B cell (primary cell): ENCODE measurements at places on chromosomes 6 and 20. TPM values are rescaled to one million over a fixed set of nuclear protein-coding genes. Genes with fewer than 3 reads are reported as not detected.

GRCh38 chr20:48845721-48846306, 18.0 kb upstream of the PREX1 start:
- no peaks in the 10 kb centered on the region for H3K27me3 ChIP-seq
- H3K27ac ChIP-seq, result no peak overlapping the region
- H3K36me3 ChIP-seq, result no peaks in the 10 kb centered on the region
- no peak overlapping the region for H3K4me3 ChIP-seq
- H3K4me1 ChIP-seq, result peaks cover 30% of the 10 kb centered on the region

Gene PERP
- total RNA-seq, result 0.22 and 0.27 TPM in 2 replicates

DNA sequence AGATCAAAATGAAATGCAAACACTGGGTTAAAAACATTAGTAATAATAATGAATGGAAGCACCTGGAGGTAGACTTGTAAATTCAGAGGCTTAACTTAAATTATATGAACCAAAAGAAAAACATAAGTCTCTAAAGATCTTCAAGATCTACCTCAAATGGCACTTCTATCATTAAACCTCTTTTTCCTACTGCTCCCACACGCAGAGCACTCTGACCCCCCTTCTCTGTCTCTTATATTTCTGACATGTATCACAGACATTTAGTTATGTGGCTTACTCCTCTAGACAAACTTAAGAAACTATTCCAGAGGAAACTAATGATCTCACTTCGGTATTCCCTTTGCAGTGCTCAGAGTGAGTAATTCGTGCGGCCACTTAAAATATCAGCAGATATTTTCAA, 1.1 kb downstream of the TBC1D32 start:
- no peak overlapping the region for H3K4me3 ChIP-seq
- no peak overlapping the region for H3K27ac ChIP-seq
- H3K36me3 ChIP-seq, result no peaks in the 10 kb centered on the region

Gene VIP
- total RNA-seq, result not detected in 2 replicates

DNA sequence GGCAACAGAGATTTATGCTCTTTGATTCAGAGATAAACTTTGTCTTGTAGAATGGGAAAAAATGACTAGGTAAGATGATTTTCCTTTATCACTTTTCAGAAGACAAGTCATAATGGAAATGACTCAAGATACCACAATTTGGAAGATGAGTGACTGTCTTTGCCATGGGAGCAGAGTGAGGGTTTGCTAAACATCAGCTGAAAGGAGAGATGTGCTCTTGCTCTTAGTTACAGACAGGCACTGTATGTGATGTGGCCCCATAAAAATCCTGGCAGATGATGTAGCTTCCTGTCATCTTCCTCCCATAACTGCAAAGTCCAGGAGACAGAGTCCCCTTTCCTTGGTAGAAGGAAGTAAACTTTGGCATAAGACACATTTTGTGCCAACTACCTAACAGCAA, 47.6 kb downstream of the BACH2 start:
- H3K27me3 ChIP-seq, result no peaks in the 10 kb centered on the region
- H3K27ac ChIP-seq, result peak overlapping the region; percentile 80
- no peak overlapping the region for H3K4me3 ChIP-seq
- no peak for DNase-seq
- peaks cover 21% of the 10 kb centered on the region for H3K4me1 ChIP-seq

GRCh38 chr6:15479761-15480160, 183.1 kb downstream of the DTNBP1 start:
- no peak for DNase-seq
- peaks cover 10% of the 10 kb centered on the region for H3K4me1 ChIP-seq
- H3K36me3 ChIP-seq, result no peaks in the 10 kb centered on the region
- H3K4me3 ChIP-seq, result no peak overlapping the region
- no peaks in the 10 kb centered on the region for H3K27me3 ChIP-seq
- H3K27ac ChIP-seq, result no peak overlapping the region

DNA sequence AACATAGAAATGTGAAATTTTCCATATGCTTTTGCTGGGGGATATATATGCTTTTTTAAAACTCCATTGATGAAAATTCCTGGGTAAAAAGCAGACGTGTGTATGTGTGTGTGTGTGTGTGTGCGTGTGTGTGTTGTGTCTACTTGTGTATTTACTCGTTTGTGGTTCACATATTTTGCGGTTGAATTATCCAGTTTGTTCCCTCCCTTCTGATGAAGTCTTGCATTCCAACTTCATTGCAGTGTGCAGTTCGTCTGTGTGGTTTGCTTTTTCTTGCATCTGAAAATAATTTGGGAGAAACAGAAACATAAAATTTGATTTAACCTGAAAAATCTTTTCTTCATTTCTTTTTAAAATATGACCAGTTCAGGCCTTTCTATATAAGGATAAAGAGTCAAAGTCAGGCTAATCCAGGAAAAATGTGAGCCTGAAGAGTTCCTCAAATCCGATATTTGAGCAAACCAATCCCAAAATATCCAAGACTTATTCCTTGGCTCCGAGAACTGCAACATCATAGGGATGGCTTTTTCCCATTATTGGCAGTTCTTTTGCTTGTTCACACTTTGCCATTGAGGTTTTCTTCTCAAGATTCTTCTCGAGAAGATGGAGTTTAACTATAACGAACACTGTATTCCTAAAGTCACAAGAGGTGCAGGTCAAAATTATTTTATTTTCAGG, 202.2 kb upstream of the CCN2 start:
- DNase-seq, result no peak
- H3K27me3 ChIP-seq, result no peaks in the 10 kb centered on the region
- H3K4me1 ChIP-seq, result peaks cover 4% of the 10 kb centered on the region
- H3K27ac ChIP-seq, result no peak overlapping the region
- H3K36me3 ChIP-seq, result no peaks in the 10 kb centered on the region

GRCh38 chr6:39915866-39916265, 18.4 kb downstream of the MOCS1 start:
- no peaks in the 10 kb centered on the region for H3K27me3 ChIP-seq
- DNase-seq, result no peak
- H3K4me1 ChIP-seq, result no peaks in the 10 kb centered on the region
- H3K27ac ChIP-seq, result no peak overlapping the region

DNA sequence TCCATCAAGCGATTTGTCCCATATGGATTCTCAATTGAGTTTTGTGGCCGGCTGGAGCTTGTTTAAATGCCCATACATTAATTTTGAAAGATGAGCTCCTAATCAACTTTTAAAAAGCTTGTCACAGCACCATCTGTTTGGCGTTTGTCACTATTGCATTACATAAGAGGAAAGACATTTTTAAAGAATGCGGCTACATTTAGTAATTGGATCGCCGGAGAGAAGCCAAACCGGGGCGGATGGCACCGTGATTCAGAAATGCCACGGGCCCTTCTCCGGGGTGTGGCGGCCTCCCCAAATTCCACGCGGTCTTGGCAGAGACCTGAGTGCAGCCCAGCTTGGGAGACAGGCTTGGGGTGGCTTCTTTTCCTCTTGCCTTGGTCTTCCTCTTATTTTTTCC, 67.7 kb upstream of the ZNFX1 start:
- H3K36me3 ChIP-seq, result no peaks in the 10 kb centered on the region
- H3K4me3 ChIP-seq, result no peak overlapping the region

- H3K27ac ChIP-seq, result peak overlapping the region; percentile 92
- peaks cover 84% of the 10 kb centered on the region for H3K4me1 ChIP-seq
- no peaks in the 10 kb centered on the region for H3K36me3 ChIP-seq
- H3K27me3 ChIP-seq, result no peaks in the 10 kb centered on the region
Observed at GRCh38 chr6:24949020-24949569, 13.3 kb upstream of the RIPOR2 start.

DNA sequence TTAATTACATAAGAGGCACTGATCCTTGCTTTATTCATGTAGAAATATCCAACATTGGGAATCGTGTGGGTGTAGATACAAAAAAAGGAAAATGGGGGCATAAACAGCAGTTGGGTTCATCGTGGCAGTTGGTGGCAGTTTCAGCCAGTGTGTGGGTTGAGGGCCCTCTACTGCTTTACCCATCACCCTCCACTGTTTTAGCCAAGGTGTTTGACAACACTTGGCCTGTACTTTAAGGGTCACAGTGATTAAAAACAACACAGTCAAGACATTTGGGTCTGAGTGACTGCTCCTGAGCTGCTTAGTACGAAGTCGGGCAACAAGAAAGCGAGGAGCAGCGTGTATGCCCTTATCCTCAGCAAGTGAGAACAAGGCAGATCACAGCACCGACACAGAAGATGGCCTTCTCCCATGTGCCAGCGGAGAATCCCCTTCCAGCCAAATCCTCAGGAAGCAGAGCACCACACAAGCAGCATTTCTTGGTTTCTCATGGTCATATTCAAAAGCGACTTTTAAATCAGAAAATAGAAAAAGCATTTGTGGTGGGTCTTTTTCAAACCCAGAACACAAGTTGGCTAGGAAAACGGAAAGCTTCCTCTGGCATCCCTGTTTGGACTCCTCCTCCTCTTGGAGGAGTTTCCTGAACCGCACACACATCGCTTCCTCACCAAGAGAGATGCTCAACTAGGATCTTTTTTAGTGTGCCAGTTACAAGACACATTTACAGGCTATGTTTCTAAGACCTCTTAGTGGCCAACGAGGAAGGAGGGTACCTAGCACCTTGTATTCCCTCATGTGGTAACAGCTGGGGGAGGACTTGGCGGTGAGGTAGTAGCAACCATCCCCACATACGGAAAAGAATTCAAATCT, 23.5 kb downstream of the EIF2S2 start:
- no peak overlapping the region for H3K27ac ChIP-seq
- no peak for DNase-seq
- no peak overlapping the region for H3K4me3 ChIP-seq
- H3K4me1 ChIP-seq, result peaks cover 2% of the 10 kb centered on the region
- no peaks in the 10 kb centered on the region for H3K27me3 ChIP-seq

DNA sequence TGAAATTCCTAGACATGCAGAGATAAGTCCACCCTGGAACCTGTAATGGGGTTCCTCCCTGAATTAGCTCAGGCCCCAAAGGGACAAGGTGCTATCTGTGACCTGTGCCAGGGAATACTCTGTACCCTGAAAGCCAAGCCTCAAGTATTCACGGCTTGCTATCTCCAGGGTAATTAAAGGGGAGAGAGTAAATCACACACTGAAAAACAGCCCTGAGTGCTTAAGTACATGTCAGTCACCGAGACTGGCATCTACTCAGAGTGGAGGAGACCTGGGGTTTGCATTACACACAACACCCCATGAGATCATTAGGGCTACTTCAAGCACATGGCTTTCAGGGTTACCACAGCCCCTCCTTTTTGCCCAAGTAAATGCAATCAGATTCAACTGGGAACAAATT, 188.1 kb downstream of the CD83 start:
- H3K36me3 ChIP-seq, result no peaks in the 10 kb centered on the region
- H3K27me3 ChIP-seq, result no peaks in the 10 kb centered on the region
- DNase-seq, result no peak
- H3K4me3 ChIP-seq, result no peak overlapping the region
- no peak overlapping the region for H3K27ac ChIP-seq

GRCh38 chr6:70973604-70974003, 16.7 kb upstream of the B3GAT2 start:
- peaks cover 3% of the 10 kb centered on the region for H3K27me3 ChIP-seq
- no peak overlapping the region for H3K27ac ChIP-seq

Gene BTBD3
- total RNA-seq, result 0.92 and 1.5 TPM in 2 replicates

DNA sequence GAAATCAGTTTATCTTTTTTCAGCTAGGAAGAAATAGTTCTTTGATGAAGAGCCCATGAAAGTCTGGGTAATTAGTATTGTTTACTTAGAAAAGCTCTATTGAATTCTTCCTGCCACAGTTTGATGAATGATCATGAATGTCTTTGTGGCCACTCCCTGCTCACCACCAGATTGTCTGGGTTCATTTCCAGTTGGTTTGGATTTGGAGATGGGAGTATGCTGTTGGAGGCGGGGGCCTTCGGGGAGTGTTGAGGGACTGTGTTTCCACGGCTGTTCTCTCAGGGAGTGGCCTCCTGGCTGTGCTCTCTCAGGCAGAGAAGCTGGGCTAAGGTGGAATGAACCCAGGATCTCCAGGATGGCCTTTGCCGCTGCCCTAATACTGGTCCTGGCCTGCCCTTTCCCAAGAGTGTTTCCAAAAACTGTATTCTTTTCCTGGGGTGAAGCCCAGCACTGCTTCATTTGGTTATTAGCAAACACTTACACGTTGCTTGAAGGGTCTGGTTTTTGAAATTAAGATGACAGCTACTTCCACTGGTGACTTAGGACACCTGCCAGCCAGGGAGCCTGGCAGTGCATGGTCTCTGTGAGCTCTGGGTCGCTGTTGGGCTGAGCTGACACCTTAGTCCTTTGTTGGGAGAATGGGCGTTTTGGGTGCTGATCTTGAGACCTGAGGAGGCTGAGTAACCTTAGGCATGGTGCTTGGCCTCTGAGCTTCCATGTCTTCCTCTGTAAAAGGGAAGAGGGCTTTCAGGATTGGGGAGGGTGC, 23.2 kb downstream of the PRPF6 start:
- H3K4me1 ChIP-seq, result no peaks in the 10 kb centered on the region
- H3K4me3 ChIP-seq, result no peak overlapping the region
- peaks cover 75% of the 10 kb centered on the region for H3K36me3 ChIP-seq
- DNase-seq, result no peak
- no peaks in the 10 kb centered on the region for H3K27me3 ChIP-seq
- H3K27ac ChIP-seq, result no peak overlapping the region

Gene SOX12
- 13.6 and 14.4 TPM in 2 replicates for total RNA-seq

- no peak for DNase-seq
- H3K4me1 ChIP-seq, result no peaks in the 10 kb centered on the region
- no peak overlapping the region for H3K4me3 ChIP-seq
- no peaks in the 10 kb centered on the region for H3K36me3 ChIP-seq
Observed at GRCh38 chr20:53073636-53074415, 101.7 kb downstream of the TSHZ2 start.
